ENCODE measurements at places on chromosomes 13 and 19.

DNA sequence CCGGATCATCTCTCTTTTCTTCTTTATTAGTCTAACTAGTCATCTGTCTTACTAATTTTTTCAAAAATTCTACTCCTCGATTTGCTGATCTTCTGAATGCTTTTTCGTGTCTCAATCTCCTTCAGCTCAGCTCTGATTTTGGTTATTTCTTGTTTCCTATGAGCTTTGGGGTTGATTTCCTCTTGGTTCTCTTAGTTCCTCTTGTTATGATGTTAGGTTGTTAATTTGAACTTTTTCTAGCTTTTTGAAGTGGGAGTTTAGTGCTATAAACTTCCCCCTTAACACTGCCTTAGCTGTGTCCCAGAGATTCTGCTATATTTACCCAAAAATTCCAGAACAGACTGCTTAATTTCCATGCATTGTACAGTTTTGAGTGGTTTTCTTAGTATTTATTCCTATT is 3.4 kb downstream of the FCAR start:
- DNase-seq: no peak

GRCh38 chr19:15669891-15670290 is 3.0 kb upstream of the CYP4F12 start:
- no peak for DNase-seq

DNA sequence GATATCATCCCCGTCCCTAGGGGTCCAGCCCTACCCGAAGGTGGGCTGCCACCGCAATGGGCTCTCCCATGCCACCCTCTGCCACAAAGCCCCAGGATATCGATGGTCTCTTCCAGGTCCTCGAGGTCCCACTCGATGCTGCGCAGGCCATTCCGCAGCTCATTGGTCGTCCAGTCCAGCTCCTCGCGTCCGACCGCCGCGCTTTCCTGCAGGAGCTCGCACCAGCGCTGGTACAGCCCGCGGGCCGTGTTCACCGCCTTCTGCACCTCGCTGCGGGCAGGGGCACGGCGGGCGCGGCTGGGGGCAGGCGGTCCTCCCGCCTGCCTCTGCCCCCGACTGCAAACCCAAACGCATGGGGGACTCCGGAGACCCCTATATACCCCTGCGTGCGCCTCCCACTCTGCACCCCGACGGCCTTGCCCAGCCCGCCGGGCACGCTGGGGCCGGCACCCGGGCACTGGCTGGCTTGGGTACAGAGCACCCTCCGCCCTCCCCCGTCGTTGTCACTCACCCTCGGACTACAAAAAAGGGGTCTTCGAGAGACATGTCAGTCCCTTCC is 468 bp downstream of the STX10 start:
- no peak for DNase-seq

GRCh38 chr13:19519049-19519448 is 42.3 kb downstream of the TPTE2 start:
- DNase-seq: no peak

DNA sequence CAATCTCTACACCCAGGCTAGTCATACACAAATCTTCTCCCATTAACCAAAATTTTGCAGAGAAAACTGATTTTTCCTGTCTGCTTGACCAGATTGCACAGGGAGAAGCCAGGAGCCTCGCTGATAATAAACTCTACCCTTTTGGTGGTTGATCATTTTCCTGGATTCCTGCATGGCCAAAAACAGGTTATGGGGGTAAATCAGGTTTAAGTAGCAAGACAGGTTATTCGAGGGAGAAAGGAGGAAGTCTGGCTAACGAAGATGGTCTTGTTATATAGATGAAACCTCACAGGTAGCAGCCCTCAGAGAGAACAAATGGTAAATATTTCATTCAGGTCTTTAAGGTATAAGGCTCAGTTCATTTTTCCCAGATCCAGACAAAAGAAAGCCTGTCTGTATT is 16.0 kb upstream of the CEACAM6 start:
- DNase-seq: no peak

GRCh38 chr13:112953591-112954487 is 15.2 kb upstream of the MCF2L start:
- DNase-seq: no peak

DNA sequence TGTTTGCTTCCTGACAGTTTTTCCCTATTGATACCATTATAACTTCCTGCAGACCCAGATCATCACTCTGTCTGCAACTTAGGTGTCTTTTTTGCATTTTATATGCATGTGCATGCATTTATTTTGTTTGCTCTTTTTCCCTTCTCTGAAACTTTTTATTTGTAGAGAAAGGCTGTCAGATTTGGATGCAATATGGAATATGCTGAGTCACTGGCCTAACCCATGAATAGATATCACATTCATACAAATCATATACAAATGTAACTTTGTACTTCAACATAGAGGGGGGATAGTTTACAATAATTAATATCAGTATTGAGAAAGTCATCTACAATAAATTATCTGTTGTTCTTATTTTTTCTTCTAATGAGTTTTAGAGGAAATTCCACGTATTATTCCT is 1465.0 kb downstream of the EFNB2 start:
- DNase-seq: no peak

- DNase-seq: no peak
Measured at GRCh38 chr13:112710855-112711527, 21.2 kb downstream of the ATP11A start.

DNA sequence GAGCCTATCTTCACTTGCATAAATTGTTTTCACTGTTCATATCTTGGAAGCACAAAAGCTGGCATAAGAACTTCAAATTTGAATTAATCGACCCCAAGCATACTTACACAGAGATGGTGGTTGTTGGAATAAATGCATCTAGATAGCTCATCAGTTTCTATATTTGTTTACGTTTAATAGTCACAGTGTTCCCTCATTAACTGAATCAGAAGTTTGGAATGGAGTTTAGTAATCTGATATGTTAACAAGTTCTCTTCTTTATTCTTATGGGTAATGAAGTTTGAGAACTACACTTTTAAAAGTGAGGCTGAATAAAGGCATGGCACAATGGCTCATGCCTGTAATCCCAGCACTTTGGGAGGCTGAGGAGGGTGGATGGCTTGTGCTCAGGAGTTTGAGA is 886.7 kb upstream of the PCDH20 start:
- DNase-seq: no peak

GRCh38 chr13:51818781-51819511 is 15.0 kb upstream of the DHRS12 start:
- no peak for DNase-seq

DNA sequence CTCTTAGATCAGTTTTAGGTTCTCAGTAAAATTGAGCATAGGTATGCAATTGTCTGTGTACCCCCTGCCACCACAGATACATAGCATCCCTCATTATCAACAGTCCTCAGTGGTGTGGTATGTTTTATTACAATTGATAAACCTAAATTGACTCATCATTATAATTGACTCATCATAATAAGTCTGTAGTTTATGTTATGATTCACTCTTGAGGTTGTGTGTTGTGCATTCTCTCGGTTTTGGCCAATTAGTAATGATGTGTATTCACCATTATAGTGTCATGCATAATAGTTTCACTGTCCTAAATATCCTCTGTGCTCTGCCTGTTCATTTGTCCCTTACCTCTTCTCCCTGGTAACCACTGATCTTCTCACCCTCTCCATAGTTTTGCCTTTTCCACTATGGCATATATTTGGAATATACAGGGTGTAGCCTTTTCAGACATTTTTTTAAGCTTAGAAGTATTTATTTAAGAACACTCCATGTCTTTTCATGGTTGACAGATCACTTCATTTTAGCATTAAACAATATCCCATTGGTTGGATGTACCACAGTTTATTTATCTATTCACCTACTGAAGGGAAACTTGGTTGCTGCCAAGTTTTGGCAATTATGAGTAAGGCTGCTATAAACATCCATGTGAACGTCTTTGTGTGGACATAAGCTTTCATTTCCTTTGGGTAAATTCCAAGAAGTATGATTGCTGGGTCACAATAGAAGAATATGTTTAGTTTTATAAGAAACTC is 1620.6 kb upstream of the MIR17HG start:
- no peak for DNase-seq

DNA sequence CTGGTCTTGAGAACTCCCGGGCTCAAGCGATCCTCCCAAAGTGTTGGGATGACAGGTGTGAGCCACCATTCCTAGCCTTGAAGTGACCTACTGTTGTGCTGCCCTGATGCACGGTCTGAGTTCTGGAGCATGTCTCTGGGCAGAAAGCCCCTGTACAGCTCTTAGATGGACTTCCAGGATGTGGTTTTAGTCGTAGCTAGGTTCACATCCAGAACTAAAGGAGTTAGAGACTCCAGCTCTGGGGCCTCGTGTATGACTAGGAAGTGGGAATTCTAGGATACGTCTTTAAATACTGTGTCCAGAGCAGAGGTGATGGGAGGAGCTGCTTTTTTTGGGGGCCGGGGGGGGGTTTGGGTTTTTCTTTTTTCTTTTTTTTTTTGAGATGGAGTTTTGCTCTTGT is 12.2 kb downstream of the UPF1 start:
- DNase-seq: no peak

DNA sequence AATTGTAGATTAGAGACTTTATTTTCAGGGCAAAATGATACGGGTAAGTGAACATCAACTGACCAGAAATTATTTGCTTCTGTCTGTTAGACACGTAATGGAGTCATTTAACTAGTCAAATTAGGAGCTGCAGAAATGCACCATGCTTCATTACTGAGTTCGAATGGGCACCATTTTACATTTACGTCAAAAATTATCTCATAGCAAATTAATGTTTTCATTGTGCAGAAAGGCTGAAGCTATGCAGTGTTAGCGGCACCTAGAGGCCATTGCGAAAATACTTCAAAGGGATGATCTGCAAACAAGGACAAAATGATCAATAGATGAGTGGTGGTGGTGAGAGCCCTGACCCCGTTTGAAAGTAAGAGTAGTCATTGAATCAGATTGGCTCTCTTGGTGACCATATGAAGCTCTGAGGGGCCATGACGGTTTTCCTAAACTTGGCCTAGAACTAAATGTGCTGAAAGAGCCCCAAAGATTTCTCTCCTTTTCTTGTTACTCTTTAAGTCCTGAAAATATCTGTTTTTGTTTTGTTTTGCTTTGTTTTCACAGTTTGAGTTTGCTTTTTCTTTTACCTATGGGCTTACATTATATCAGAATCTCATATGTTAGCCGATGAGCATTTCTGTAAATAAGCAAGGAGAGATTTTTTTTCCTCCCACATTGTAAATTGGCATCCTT is 277.9 kb downstream of the ZNF536 start:
- DNase-seq: no peak

- no peak for DNase-seq
Measured at GRCh38 chr19:54889566-54889965, 15.5 kb downstream of the FCAR start.

DNA sequence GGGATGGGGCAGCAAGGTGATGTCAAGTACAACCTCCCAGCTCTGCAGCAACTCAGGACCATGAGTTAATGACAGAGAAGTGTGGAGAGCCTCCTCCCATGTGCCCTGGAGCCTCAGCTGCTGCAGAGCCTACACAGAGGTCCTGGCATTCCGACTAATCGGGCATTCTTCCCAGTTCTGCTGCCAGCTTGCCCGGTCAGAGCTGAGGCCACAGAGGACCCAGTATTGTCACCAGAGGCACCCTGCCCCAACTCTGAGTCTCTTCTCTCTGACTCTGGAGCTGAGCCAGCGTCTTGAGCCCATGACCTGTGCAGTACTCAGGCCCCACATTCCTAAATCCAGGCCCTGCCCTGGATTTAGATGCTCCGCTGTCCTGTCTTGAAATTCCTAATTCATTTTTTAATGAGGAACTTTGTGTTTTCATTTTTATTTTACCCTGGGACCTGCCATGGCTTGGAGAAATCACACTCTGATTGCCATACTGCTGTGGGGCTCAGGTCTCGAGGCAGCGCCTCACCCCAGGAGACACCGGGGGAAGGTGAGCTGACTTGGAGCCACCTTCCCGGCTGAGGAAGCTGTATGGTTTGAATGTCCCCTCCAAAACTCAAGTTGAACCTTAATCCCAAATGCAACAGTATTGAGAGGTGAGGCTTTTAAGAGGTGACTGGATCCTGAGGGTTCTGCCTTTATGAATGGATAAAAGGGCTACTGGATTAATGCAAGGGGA is 144.9 kb upstream of the ZNF507 start:
- DNase-seq: no peak

DNA sequence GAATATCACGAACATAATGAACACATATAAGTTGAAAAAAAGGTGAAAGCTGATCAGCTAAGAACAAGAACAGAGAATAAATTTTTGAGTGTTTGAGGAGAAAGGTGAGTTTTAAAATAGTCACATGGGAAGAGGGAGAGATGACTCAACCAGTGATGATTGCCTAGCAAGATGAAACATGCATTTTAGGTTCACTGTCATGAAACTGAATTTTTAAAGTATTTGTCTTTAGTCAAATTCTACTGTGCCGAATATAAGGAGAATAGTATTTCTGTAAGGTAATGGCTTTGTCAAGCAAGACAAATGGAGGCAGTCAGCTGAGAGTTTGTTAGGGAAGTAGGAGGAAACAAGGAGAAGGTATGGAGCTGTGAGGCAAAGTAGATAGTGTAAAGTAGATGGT is 2557.4 kb downstream of the PCDH9 start:
- DNase-seq: no peak

- DNase-seq: no peak
Measured at GRCh38 chr13:75180805-75181455, 301.0 kb downstream of the TBC1D4 start.

DNA sequence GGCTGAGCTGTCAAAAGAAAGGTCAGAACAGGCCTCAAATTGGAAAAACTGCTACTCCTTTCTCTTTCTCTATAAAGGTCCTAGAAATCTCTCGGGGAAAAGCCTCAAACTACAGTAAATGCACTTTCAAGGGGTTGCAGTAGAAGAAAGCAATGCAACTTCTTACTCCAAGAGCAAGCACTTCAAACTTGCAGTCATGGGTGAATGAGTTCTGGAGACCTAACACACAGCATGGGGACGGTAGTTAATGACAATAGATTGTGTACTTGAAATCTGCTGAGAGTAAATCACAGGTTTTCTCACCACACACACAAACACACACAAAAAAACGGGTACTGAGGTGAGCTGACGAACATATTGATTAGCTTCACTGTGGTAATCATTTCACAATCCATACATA is 11.8 kb downstream of the TUBGCP3 start:
- DNase-seq: no peak

- DNase-seq: no peak
Measured at GRCh38 chr13:85608255-85608829, 190.9 kb downstream of the SLITRK6 start.
